ENCODE measurements at places on chromosomes 7 and 10.

- DNase-seq, result no peak
These were observed 2.0 kb downstream of the MYO1G start for GRCh38 chr7:44976746-44977196.

DNA sequence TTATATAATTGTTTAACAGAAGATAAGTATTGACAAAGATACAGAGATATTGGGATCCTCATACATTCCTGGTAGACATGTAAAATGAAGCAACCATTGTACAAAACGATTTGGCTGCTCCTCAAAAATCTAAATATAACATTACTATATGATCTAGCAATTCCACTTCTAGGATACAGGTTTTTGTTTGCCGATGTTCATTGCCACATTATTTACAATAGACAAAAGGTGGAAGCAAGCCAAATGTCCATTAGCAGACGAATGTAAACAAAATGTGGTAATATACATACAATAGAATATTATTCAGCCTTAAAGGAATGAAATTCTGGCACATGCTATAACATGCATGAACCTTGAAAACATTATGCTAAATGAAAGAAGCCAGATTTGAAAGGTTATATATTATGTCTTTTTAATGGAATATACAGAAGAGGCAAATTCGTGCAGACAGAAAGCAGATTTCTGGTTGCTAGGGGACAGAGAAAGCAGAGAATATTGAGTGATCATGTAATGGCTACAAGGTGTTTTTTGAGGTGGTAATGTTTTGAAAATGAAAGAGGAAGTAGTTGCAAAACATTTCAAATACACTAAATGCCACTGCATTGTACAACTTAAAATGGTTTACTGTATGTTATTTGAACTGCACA lies 44.9 kb downstream of the POLR1F start:
- DNase-seq, result no peak

DNA sequence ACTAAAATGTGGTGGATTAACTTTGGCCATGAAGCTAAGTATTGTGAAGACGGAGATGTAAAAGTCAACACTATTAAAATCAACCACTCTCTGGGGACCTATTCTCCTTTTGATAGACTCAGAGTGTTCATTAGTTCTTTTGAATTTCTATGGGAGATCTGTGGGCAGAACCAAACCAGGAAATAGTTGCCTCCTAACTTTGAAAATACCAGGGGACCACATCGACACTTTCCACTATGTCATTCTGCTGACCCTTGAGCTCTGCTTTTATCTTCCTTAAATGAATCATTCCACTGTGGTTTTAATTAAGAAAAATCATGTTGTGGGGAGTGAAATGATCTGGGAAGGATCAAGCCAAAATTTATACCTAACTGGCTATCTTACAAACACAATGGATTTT lies 960.5 kb downstream of the GATA3 start:
- DNase-seq, result no peak

GRCh38 chr10:7908541-7909210 lies 90.4 kb downstream of the TAF3 start:
- DNase-seq, result no peak

DNA sequence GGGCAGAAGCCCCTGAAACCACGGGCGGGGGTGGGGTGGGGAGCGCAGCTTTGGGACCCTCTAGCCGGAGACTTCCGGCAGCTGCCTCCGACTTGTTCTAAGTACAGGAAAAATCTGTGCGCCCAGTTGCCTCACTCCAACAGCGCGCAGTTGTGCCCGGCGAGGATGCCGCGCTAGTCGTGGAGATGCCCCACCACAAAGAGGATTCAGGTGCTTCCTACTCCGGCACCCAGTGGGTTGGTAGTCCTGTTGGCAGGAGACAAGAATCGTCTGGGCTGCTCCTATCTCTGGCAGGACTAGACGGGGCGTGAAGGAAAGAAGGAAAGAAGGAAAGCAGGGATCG lies 465 bp upstream of the NPY start:
- no peak for DNase-seq

DNA sequence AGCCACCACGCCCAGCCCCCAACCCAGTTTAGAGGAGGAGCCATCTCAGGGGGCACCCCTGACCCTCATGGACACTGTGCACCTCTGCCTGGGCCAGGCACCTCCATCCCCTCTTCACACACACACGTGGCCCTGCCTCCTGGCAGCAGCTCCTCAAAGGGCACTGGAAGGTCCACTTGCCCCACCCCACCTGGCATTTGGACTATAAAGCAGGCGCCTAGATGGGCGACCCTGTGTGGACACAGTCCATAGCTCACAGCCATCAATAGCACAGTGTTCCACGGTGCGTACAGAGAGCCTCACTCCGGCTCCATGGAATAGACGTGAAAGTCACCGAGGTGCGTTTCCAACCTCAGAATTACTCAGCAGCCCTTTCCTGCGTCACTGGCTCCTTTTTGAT lies 41.0 kb downstream of the FKBP6 start:
- no peak for DNase-seq

GRCh38 chr7:39084349-39084748 lies 106.6 kb downstream of the POU6F2 start:
- no peak for DNase-seq

Data from T47D (cell line).